ENCODE measurements at places on chromosomes 3 and 15. TPM values are rescaled to one million over a fixed set of nuclear protein-coding genes. Genes with fewer than 3 reads are reported as not detected.

Gene CLDN16
- total RNA-seq: 0.38 TPM

Gene RAD54L2
- 14.8 TPM for total RNA-seq

Gene SLC24A5
- not detected for total RNA-seq

Gene FOXB1
- total RNA-seq: not detected

Gene NMD3
- 155 TPM for total RNA-seq

Gene CTDSPL
- 24.5 TPM for total RNA-seq

Gene INKA1
- total RNA-seq: 4.6 TPM

Gene PROS1
- 43.7 TPM for total RNA-seq

Gene NECTIN3
- 61.5 TPM for total RNA-seq

Gene RLBP1
- total RNA-seq: not detected

Gene GCSAM
- not detected for total RNA-seq

Gene PDE8A
- total RNA-seq: 57.8 TPM

Gene CFAP100
- total RNA-seq: not detected

Gene CD96
- under 0.01 TPM for total RNA-seq

Gene TKT
- 288 TPM for total RNA-seq

Gene SOX2
- not detected for total RNA-seq

Gene SMCO1
- 0.28 TPM for total RNA-seq

Gene TEX9
- total RNA-seq: 8.7 TPM

Gene GOLGA6L7
- not detected for total RNA-seq

Gene ITGA11
- total RNA-seq: 9.6 TPM

Gene EFCC1
- total RNA-seq: under 0.01 TPM

Gene CPN2
- total RNA-seq: not detected

Gene PARP15
- total RNA-seq: under 0.01 TPM

Gene CHL1
- total RNA-seq: not detected

Gene OIP5
- total RNA-seq: 2.3 TPM

Gene KBTBD8
- total RNA-seq: 6.3 TPM

Gene SNTN
- total RNA-seq: not detected

Gene CKMT1A
- total RNA-seq: not detected

Gene CCR4
- total RNA-seq: 0.85 TPM

Gene MGA
- total RNA-seq: 48.2 TPM

Gene HRG
- not detected for total RNA-seq

Gene FANCD2OS
- not detected for total RNA-seq

Gene PSTPIP1
- total RNA-seq: 0.56 TPM

Gene CP
- total RNA-seq: 5.1 TPM

Gene LRRC3B
- total RNA-seq: not detected

Gene FHIT
- total RNA-seq: 1.7 TPM

Gene CCR9
- total RNA-seq: not detected

Gene MAP1A
- 39.5 TPM for total RNA-seq

Gene LXN
- 135 TPM for total RNA-seq

Gene EXD1
- not detected for total RNA-seq

Gene CDC25A
- 25.7 TPM for total RNA-seq

Gene DUOXA1
- total RNA-seq: not detected

Gene AKAP13
- 56.7 TPM for total RNA-seq

Gene SLMAP
- total RNA-seq: 40.3 TPM

Gene PLS1
- total RNA-seq: 2.5 TPM

Gene SEMA4B
- 24.2 TPM for total RNA-seq

Gene TPRA1
- 35.7 TPM for total RNA-seq

Gene CMTM7
- total RNA-seq: 7.6 TPM

Gene OR5H15
- not detected for total RNA-seq

Gene TEX55
- not detected for total RNA-seq

Gene DUOX1
- under 0.01 TPM for total RNA-seq

Gene TGFBR2
- 113 TPM for total RNA-seq

Gene GMPS
- total RNA-seq: 95.7 TPM

Gene ARPP21
- 6.5 TPM for total RNA-seq

Gene ALDH1A2
- 4.5 TPM for total RNA-seq

Gene ATP8B4
- total RNA-seq: 0.19 TPM

Gene SUSD5
- total RNA-seq: 11.3 TPM

Gene TRIM42
- total RNA-seq: not detected
